ENCODE measurements at places on chromosomes 5 and 9.

DNA sequence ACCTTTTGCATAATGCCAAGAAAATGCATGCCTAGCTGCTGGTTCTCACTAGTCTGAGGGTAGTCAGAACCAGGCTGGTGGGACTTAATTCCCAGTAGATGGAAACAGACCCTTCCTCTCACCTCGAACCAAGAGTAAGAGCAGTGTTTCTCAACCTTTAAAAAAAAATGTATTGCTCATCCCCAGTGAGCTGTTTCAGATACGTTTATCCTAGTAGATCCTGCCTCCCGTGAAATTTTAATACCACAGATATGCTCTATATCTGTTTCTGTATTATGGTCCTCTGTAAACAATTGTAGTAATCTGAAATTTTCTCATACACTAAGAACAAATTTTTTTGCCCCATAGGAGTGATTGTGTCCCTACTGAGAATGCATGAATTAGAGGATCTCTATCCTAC, 86.2 kb downstream of the TEK start:
- no peak for DNase-seq

- no peak for DNase-seq
Measured at GRCh38 chr9:93065135-93065720, 6.7 kb downstream of the SUSD3 start.

GRCh38 chr9:93161786-93162562, 22.0 kb upstream of the WNK2 start:
- no peak for DNase-seq

DNA sequence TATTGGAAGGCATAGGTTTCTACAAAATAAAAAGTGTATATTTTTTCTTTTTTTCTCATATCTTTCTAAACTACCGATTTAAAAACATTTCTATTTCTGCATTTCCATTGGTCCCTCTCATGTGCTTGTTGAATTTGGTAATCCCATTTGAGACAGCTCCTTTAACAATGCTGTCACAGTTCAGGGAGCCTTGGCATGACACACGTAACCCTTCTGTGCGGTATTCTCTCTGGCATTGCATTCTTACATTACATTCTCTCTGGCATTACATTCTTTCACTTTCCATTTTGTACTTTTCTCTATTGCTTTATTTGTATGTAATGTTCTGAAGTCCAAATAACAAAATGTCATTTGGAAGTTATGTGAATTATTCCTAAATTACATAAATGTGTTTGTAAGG, 150.7 kb upstream of the RASGRF2 start:
- no peak for DNase-seq

DNA sequence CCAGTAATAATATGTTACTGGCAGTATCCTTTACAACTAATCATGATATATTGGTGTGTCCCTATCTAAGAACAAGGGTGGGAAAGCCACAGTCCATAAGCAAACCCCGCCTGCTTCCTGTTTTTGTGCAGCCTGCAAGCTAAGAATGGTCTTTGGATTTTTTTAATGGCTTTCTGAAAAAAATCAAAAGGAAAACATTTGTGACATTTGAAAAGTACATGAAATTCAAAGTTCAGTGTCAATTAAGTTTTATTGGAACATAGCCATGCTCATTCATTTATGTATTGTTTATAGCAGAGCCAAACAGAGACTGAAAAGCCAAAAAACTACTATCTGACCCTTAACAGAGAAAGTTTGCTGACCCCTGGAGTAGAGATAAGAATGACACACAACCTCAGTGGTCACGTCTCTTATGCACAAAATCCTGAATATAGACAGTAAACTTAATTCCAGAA, 12.8 kb upstream of the TMEM245 start:
- no peak for DNase-seq

- no peak for DNase-seq
Measured at GRCh38 chr9:118640836-118641560, 728.2 kb downstream of the BRINP1 start.

All from fibroblast of skin of right quadriceps (primary cell).